NCI-H1930 (cell line): ENCODE measurements at places on chromosomes 7 and 10.
A peak's percentile ranks its signal among the peaks of the same experiment; 100 is the strongest.

DNA sequence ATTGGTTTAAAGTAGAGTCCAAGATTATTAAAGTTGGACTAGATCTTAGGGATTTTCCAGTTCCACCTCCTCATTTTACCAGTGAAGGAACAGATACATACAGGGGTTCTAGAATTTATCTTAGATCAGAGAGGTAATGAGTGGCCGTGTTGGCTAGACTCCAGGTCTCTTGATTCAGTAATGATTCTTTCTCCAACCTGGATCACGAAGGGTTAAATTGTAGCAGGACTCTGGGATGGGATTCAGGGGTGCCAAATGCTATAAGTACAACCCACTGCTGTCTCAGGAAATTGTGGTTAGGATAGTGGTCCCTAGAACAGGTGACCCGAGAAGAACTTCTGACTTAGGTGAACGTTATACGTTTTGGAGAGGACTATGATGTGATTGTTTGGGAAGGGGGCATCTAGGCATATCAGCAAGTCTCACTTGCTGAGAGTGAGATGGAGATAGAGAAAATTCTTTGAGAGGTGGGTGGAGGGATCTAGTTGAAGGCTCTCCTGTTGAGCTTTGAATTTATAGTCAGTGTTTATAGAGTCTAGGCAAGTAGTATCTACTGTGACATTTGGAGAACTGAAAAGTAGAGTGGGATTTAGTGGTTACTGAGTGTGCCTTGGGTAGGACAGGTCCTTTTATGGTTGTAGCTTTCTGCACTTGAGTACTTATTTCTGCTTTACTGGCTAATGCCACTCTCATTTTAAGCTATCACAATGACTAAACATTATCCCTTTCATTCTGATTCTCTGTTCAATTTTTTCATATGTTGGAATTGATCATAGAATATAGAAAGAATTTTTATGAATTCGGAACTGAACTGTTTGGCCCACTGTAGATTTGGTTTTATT, 58.3 kb downstream of the ST7 start:
- DNase-seq: no peak

DNA sequence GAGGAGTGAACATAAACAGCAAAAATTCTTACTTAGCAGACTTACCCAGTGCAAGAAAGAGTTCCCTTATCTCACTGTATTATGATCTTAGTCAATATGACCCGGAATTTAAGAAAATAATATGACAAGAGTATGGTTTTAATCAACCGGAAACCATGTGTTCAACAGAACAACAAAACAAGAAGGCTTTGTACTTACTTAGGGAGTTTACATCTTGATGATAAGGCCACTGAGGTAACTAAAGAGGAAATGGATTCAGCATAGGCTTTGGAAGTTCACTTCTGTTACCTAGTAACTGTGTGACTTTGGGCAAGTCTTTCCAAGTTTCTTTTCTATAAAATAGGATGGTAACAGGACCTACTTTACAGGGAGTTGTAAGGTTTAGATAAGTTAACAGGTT, 7.4 kb upstream of the FAS start:
- DNase-seq: no peak

GRCh38 chr7:44395067-44395466, 69.7 kb upstream of the CAMK2B start:
- DNase-seq: no peak

DNA sequence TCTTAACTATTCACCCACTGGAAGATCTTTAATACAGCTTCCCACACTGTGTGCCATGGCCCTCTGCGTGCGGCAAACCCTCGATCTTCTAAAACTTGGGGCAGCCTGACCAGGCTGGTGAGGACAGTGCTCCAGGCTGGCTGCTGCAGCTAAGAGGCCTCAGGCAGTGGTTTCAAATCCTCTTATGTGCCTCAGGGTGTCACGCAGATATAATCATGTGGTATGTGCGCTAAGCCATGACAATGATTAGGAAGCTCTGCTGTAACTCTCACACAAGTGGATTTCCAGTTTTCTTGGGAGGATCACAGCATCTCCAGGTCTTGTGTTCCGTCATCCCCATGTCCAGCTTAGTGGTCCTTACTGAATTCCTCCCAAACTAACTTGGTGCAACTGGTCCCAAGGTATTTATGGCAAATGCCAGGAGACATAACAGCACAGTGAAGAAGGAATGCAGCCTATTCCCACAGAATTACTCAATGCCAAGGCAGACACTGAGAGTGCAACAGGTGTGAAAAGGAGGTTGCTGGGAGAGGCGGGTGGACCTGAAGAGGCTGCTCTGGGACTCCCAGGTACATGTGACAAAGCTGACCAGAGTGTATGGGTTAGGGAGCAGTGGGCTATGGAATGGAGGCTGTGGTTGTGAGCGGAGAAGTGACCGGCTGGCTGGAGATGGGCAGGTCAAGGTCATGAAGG, 2.3 kb downstream of the HPS1 start:
- DNase-seq: no peak

- no peak for DNase-seq
Observed at GRCh38 chr10:6348096-6348874, 145.6 kb downstream of the PFKFB3 start.

- no peak for DNase-seq
Observed at GRCh38 chr7:156768698-156769472, 124.1 kb downstream of the LMBR1 start.

- no peak for DNase-seq
Observed at GRCh38 chr10:116007256-116007891, 265.6 kb downstream of the GFRA1 start.

DNA sequence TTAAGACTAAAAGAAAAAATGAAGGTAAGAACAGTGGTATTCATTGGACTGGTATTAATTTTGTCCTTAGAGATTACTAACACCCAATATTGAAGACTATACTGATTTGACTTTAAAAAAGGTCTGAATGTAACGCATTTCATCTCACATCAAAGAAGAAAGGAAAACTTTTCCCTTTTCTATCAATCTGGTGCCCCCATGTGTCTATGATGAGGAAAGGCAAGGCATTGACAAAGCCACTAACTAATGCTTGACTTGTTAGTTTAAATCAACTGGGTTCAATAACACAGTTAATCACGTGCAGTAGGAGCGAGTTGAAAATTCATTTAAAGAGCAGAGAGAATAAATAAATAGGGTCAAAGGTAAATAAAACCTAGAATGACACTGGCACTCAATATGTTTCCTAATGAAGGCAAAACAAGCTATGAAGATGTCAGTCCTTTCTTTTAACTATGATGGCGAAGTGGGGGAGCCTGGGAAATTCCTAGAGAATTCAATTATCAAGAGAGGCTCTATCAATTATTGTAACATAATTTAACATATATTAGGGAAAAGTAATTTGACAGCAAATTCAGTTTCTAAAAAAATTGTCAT, 180.9 kb downstream of the ANK3 start:
- DNase-seq: no peak

DNA sequence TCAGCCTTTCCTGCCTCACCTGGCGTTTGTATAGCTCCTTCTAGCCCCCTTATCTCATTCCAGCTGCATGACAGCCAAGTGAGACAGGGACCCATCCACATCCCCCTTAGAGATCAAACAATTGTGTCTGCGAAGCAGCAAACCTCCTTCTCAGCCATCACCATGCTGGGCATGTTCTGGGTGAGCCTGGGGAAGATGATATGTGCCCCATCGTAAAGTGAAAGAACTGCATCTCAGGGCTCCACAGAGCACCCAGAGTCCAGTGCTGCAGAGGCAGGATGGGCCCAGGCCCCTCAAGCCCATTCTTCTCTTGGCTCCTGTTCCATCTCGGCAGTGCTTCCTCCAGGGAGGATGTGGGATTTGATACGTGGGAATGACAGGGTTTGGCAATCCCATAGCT, 43.2 kb downstream of the FIGNL1 start:
- no peak for DNase-seq

DNA sequence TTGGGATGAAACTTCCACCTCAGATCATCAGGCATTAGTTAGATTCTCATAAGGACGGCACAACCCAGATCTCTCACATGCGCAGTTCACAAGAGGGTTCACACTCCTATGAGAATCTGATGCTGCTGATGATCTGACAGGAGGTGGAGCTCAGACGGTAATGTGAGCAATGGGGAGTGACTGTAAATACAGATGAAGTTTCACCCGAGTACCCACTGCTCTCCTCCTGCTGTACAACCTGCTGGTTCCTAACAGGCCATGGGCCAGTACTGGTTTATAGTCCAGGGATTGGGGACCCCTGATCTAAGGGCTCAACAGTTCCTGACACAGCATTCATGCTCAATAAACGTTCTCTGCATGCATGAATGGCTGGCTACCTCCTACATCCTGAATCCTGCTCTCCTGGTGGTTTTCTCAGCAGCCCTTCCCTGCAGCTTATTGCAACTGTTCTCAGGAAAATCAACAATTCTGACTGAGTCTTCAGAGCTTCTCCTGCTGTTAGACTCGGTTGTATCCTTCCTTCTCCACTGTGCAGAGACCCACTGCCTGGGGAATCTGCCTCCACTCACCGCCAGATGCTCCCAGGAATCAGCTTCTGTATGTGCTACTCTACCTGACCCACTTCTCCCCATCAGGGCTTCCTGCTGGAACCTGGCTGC, 17.4 kb downstream of the PDE6C start:
- DNase-seq: no peak

- peak; percentile 58 for DNase-seq
Observed at GRCh38 chr7:105387508-105388355, 989 bp downstream of the SRPK2 start.

GRCh38 chr7:92798517-92799249, 37.7 kb downstream of the CDK6 start:
- no peak for DNase-seq

DNA sequence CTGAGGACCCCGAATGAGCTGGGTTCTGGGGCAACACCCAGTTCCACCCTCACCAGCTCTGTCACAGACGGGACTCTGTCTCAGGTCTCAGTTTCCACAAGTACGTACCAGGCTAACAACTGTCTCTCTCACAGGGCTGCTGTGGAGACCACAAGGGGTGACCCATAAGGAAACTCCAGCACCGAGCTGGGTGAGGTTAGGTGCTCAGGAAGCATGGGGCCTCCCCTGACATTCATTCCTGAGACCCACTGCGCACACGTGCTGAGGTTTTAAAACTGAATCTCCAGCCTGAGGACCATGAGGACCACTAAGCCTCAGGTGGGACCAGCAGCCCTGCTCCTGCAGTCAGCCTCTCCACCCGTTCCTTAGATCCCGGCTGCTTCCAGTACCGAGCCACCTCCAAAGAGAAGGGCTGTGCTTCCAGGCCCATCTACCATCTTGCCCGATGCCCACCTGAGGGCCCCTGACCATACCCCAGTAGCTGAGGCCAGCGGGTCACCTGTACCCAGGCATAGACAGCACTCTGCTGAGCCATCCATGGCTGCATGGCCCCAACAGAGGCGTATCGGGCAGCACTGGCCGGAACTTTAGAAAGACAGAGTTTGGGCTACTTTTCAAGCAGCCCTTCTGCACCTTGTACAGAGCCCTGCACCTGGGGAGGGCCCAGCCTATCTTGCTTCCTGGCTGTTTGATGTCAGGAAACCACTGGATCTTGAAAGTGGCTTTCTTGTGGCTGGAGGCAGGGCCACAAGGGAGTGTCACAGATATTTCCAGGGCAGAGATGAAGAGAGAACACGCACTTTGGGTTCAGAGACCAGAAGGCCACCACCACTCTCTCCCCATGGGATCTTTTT, 18.7 kb downstream of the HSPA12A start:
- no peak for DNase-seq

DNA sequence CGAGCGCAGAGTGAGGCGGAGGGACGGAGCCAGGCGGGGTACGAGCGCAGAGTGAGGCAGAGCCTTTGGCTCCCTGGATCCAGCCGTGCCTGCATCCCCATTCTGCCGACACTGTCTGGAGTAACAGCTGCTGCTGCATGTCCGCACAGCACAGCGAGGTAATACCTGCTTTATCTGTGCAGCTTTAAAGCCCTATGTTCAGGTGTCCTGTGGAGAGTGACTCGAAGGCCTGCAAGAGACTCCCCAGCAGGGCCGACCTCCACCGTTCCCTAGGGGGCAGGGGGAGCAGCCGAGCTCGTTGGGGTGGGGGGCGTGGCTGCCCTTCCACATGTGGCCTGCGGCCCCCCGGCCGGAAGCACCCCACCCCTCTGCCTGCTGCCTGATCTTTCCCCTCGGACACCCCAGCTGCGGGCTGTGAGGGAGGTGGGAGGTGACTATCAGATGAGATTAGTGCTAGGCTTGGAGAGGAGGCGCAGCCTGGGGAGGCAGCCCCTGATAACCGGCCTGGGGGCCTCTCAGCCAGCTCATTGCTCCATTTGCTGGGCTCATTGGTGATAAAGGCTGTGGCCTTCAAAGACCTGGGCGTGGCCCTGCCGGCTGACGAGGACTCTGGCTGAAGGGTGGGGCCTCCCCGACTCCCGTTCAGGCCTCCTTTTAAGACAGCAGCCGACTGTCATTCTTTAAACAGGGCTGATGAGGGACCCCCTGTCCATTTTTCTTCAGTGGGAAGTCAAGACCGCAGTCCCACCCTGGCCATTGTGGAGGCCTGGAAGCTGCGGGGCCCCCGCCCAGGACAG, 8.0 kb downstream of the VENTX start:
- no peak for DNase-seq

- no peak for DNase-seq
Observed at GRCh38 chr7:155228894-155229293, 68.8 kb upstream of the INSIG1 start.

DNA sequence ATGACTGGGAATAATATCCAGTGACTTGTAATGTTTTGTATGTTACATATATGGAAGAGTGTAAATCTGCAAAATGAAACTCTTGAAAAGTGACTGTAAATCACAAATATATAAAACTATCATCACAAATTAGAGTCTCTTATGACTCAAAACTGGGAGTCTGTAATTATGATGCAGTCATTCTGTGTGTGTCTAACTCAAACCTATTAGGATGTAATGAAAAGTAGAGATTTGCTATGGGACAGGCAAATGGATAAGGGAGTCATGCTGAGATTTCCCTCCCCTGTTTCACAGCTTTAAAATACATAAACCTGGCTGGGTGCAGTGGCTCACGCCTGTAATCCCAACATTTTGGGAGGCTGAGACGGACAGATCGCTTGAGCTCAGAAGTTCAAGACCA, 8.6 kb upstream of the HKDC1 start:
- DNase-seq: no peak

DNA sequence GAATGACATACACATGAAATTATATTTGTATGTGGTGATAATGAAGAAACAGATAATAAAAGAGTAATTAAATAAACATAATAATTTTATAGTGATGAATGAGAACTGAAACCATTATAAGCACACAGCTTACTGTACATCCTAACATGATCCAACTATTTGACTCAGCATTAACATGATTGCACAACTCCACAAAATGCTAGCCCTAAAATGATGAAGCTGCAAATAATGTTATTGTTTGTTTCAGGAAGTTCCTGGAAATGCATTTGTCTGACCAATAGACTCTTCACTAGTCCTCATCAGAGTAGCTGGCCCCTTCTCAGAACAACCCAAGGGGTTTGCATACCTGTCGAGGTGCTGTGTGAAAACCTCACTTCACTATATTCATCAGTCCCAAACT, 115.5 kb downstream of the RTKN2 start:
- DNase-seq: no peak

- DNase-seq: no peak
Observed at GRCh38 chr7:30764030-30764975, 6.9 kb upstream of the MINDY4 start.
